Stimulated activated CD4-positive, alpha-beta T cell treated with anti-CD3 and anti-CD28 coated beads, Interleukin-2, amount 100 ng/mL, for 4 hours (primary cell): ENCODE measurements at places on chromosomes 1 and 21.

DNA sequence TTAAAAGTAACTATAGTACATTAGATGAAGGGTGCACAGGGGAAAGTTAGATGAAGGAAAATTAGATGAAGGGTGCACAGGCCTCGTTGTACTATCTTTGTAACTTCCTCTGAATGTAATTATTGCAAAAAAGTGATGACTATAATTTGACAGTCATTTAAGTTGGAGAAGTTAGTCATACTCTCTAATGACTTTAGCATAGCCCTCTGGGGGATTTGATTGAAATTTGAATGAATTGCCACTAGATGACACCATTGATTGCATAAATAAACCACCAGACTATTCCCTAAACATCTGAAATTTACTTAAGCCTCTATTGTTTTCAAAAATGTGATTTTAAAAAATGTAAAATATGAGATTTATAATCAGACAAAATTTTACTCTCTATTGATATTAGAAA is 102.6 kb downstream of the TPR start:
- DNase-seq, result no peak

DNA sequence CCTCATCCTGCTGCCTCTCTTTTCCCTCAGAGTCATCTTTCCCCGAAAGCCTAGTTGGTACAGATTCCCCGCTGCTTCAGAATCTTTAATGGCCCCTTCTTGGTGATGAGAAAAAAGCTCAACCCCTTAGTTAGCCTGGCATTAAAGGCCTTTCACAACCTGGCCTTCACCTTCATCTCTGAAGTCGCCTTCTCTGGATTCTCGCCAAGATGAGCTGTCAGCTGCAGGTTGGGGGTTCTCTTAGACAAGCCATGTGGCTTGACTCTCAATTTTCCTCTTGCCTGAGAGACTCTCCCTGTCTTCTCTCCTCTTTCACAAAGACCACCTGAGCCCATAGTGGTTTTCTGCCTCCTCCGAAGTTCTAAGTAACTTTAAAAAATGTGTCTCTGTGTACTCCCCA is 15.5 kb upstream of the DISC1 start:
- no peak for DNase-seq

DNA sequence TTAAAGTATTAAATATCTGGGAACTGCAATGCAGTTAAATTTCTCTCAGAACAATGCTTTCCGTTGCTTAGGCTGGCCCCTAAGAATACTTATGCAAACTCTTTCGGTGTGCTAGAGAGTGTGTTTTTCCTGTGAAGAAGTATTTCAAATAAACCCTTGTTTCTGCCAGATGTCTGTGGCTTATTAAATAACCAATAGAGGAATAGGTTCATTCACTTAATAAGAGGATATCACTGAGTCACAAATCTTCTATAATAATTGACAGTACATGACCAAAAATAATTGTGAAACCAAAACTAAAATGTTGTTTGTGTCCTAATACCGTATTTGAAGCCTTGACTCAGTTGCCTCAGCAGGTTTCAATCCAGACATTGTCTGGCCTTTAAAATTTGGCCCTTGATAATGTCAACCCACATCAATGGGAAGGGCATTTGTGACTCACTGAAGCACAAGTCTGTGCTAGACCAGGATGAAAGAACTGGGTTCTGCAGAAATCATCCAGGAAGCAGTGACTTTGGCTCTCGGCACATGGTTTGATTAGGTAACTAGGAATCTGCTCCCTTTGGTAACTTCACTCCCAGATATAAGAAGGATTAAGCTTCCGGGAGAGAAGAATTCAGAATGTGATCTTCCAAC is 104.2 kb upstream of the BARHL2 start:
- no peak for DNase-seq

DNA sequence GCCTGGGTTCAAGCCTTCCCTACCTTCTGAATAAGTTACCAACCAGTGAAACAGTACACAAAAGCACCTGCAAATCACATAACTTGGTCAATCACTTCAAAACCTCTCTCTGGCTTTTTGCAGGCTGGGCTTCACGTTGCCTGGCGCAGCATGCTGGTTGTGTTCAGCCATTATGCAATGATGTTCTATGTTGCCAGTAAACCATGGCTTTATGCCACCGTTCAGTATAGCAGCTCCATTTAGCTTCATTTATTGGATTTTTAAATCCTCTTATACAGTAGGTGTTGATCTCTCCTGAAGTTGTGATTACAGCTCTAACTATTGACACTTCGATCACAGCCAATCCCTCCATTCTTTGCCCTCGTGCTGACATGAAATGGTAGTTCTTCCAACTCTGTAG is 233.6 kb upstream of the PTBP2 start:
- DNase-seq, result no peak

GRCh38 chr1:230098723-230099122 is 31.7 kb downstream of the GALNT2 start:
- no peak for DNase-seq

DNA sequence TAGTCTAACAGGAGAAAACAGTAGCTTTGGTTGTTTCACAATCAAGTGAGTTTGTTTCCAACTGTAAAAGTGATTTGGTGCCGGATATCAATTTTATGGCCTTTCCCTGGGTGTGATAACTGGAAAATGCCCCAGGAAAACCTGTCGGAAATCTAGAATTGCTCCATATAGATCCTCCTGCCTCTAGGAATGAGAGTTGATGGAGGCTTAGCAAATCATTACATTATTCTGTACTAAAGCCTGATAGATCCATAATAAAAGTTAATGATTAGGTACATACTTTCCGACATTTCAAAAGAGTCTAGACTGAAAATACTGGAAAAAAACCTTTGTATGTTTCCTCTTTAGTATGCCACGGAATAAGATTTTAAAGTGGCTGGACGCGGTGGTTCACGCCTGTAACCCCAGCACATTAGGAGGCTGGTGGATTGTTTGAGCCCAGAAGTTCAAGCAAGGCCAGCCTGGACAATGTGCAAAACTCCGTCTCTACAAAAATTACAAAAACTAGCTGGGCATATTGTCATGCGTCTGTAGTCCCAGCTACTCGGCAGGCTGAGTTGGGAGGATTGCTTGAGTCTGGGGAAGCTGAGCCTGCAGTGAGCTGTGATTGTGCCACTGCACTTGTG is 70.0 kb upstream of the SLC45A1 start:
- no peak for DNase-seq

- DNase-seq, result no peak
These were observed 5.4 kb upstream of the RPS6KA1 start for GRCh38 chr1:26524181-26524580.

DNA sequence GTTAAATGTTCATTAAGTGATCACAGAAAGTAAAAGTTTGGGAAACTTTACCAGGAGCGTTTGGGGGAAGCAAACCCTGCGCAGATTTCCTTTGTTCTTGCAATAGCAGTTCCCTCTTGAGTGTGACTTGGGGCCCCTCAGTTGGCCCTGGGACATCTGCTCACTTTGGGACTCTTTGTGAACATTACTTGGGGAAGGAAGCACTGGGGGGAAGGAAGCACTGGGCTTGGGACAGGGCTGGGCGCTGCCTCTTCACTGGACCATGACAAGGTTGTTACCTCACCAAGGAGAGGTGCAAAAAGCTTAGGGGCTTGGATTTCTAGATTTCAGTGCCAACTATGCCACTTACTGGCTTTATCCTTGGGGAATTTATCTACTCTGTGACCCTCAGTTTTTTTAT is 63.5 kb downstream of the ETS2 start:
- DNase-seq, result no peak

- DNase-seq, result no peak
These were observed 112.2 kb upstream of the COL6A1 start for GRCh38 chr21:45869121-45870007.

DNA sequence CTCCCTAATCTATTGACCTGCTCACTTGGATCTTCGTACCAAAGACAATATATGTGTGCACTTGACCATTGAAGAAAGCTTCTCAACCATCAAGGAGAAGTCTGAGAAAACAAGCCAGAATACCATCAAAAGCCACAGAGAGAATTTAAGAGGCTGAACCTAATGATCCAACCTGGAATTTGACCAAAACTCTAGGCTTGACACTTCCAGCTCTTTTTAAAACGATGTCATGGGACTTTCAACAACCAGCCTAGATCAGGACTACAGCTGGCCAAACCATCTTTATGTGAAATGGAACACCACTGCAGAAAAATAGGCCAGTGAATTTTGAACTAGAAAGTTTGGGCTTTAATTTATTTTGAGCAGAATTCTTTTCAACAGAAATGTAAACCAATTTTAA is 444.4 kb downstream of the LTN1 start:
- no peak for DNase-seq

DNA sequence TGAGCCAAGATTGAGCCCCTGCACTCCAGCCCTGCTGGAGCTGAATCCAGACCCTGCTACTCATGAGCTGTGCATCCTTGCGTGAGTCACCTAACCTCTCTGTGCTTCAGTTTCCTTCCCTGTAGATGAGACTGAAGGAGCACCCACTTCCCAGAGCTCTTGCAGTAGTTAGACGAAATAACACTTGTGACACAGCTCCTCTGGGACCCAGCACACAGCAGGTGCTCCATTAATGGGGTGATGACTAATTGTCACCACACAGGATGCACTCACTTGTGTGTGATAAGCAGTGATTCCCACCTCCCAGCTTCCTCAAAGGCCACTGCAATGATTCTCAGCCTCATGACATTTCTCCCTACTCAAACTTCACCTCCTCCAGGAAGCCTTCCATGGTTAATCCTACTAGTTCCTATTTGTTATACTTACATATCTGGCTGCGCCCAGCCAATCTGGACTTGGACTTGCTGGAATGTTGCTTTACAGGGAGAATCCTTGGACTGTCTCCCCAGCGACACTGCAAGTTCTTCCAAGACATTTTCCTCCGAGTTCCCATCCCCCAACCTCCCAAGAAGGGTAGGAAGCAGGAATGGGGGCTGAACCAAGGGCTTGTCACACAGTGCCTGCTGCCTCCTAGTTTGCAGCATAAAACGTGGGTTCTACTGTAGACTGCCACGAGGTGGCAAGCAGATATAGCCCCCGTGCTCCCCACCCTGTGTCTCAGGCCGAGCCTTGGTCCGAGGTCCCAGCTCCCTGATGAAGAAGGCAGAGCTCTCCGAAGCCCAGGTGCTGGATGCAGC is 17.2 kb downstream of the DRAXIN start:
- no peak for DNase-seq

DNA sequence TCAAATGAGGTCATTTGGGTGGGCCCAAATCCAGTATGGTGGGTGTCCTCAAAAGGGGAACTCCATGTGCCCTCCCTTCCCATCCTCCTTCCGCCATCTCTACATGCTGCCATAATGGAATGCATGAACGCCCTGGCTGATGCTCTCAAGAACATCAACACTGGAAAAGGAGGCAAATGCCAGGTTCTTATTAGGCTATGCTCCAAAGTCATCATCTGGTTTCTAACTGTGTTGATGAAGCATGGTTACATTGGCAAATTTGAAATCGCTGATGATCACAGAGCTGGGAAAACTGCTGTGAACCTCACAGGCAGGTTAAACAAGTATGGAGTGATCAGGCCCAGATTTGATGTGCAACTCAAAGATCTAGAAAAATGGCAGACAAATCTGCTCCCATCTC is 16.6 kb upstream of the TRIM45 start:
- DNase-seq, result no peak

- DNase-seq, result no peak
These were observed 389.7 kb downstream of the OMA1 start for GRCh38 chr1:58156831-58157230.

DNA sequence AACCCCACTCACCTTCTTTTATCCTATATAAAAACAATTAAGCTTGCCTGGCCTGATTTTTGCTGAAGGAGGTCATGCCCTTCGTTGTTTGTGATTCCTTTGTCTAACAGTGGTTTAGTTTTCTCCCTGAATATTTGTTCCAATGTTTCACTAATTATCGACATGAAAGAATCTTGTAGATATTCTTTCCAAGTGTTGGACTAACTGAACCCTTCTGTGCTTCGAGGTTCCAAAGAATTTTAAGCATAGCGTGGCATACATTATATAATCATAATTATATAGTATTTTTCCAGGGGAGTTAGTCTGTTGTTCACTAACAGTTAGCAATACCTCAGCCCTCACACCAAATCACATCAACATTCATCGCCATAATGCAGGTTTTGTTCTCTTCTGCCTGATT is 418.9 kb upstream of the ADGRL2 start:
- no peak for DNase-seq

GRCh38 chr1:221611656-221612046 is 130.2 kb downstream of the DUSP10 start:
- DNase-seq, result no peak

DNA sequence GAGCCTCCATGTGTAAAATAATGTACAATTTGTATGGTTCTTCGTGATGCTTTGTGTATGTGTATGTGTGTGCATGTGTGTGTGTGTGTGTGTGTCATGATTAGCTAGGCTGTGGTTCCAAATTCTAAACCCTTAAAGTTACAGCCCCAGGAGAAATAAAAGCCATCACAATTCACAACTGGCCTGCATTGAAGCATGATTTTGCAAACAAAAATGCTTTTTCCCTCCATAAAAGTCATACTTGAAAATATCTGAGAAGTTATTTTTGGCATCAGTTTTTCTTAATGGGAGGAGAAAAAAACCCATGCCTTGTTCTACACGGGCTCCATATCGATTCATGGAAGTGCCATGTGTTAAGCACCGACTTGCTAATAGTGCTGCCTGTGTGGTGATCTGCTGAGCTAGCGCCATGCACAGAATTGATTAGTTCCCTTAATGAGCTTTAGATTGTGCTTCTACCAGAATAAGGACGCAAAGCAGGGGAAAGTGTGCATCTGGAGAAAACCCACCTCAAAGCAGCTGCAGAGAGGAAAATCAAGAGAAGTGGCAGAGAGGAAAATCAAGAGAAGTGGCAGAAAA is 207.3 kb downstream of the DSCAM start:
- DNase-seq, result no peak

- no peak for DNase-seq
These were observed 84.9 kb downstream of the PTPN14 start for GRCh38 chr1:214466403-214467077.

GRCh38 chr1:220921498-220921897 is 42.3 kb downstream of the HLX start:
- no peak for DNase-seq

DNA sequence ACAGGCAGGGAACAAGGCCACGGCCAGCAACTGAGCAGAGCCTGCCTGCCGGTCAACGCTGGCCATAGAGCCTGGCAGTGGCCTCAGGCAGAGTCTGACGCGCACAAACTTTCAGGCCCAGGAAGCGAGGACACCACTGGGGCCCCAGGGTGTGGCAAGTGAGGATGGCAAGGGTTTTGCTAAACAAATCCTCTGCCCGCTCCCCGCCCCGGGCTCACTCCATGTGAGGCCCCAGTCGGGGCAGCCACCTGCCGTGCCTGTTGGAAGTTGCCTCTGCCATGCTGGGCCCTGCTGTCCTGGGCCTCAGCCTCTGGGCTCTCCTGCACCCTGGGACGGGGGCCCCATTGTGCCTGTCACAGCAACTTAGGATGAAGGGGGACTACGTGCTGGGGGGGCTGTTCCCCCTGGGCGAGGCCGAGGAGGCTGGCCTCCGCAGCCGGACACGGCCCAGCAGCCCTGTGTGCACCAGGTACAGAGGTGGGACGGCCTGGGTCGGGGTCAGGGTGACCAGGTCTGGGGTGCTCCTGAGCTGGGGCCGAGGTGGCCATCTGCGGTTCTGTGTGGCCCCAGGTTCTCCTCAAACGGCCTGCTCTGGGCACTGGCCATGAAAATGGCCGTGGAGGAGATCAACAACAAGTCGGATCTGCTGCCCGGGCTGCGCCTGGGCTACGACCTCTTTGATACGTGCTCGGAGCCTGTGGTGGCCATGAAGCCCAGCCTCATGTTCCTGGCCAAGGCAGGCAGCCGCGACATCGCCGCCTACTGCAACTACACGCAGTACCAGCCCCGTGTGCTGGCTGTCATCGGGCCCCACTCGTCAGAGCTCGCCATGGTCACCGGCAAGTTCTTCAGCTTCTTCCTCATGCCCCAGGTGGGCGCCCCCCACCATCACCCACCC is at the start of gene TAS1R3:
TSS of gene TAS1R3 (plus strand) at position 213 of the 898 bp plus-strand sequence. CDS start at position 279, 66 bp downstream.
- no peak for DNase-seq
